ENCODE measurements at places on chromosomes 6 and 20.

DNA sequence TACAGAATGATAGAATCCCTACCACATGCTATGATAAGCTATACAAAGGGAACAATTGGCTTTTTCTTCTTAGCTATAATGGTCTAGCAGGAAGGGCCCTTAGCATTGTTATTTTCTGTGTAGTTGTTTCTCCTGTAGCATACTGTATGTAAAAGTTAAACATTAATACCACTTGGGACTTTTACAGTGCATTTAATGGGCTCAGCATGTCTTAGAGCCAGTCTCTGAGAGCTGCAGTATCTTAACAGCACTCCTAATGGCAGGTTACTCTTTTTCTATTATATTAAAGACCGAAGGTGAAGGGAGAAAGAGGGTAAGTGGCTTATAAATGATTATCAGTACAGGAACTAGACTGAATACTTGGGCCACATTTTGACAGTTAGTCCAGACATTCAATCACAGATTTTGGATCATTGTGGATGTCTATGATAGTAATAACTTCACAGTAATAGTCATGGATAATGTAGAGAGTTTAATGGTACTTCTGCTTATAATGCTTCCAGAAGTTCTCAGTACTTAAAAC lies 290.7 kb downstream of the PHF3 start:
- no peaks in the 10 kb centered on the region for H3K36me3 ChIP-seq
- no peaks in the 10 kb centered on the region for H3K27me3 ChIP-seq
- H3K27ac ChIP-seq: peak overlapping the region; percentile 69
- H3K4me1 ChIP-seq: peaks cover 15% of the 10 kb centered on the region
- DNase-seq: no peak

DNA sequence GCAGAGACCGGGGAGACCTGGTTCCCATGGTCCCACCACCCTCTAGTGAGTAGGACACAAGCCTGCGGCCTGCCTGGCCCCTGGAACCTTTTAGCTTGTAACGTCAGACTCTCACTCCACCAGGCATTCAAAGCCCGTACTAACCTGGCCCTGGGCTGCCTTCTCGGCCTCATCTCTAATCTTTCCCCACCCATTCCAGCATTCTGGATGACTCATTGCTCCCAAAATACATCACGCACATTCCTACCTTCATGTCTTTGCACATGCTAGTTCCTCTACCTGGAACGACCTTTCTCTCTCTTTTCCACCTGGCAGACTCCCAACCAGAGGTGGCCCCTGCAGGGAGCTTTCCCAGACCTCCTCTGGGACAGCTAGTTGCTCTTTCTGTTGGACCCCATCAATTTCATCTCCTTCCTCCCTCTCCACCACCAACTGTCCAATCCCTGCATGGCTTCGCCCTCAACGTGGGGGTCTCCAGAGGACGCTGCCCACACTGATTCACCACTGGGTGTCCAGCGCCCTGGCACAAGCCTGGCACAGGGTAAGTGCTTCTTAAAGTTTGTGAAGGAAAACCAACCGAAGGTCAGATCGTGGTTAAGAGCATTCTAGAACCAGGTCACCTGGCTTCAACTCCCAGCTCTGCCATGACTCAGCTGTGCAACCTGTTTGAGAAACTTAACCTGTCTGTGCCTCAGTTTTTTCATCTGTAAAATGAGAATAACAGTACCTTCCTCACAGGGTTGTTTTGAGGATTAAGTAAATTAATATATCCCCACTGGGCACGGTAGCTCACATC lies 35.2 kb downstream of the JPH2 start:
- H3K4me1 ChIP-seq: no peaks in the 10 kb centered on the region
- no peaks in the 10 kb centered on the region for H3K36me3 ChIP-seq
- no peak overlapping the region for H3K4me3 ChIP-seq
- H3K27ac ChIP-seq: no peak overlapping the region
- no peak for DNase-seq
- H3K27me3 ChIP-seq: no peaks in the 10 kb centered on the region

- H3K27ac ChIP-seq: no peak overlapping the region
- peaks cover 28% of the 10 kb centered on the region for H3K36me3 ChIP-seq
- DNase-seq: no peak
- H3K4me1 ChIP-seq: no peaks in the 10 kb centered on the region
Measured at GRCh38 chr20:58909585-58909984, 57.1 kb downstream of the GNAS start.

- no peaks in the 10 kb centered on the region for H3K36me3 ChIP-seq
- no peak overlapping the region for H3K27ac ChIP-seq
- H3K4me1 ChIP-seq: no peaks in the 10 kb centered on the region
- no peak for DNase-seq
Measured at GRCh38 chr20:47672166-47672565, 113.1 kb downstream of the SULF2 start.

DNA sequence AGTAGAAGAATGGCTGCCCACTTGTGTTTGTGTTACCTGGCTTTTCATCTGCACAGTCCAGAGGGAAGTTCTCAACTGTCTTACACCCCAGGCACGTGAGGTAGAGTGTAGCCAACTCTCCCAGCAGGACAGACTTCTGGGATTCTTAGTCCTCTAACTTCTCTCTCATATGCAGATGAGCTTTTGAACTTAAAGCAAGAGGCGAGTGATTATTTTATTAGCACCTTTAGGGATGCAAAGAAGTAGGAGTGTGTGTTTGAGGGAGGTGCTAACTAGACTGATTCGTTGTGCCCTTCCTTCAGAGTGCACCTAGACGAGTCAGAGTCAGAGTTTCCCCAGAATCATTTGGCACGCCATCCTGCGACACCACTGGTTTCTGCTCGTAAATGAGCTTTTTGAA lies 10.8 kb downstream of the CDYL start:
- no peaks in the 10 kb centered on the region for H3K36me3 ChIP-seq
- peaks cover 4% of the 10 kb centered on the region for H3K4me1 ChIP-seq
- H3K27ac ChIP-seq: no peak overlapping the region
- DNase-seq: no peak
- H3K4me3 ChIP-seq: no peak overlapping the region

- no peak overlapping the region for H3K4me3 ChIP-seq
- no peaks in the 10 kb centered on the region for H3K27me3 ChIP-seq
- H3K4me1 ChIP-seq: no peaks in the 10 kb centered on the region
- DNase-seq: no peak
- no peak overlapping the region for H3K27ac ChIP-seq
Measured at GRCh38 chr6:103409475-103409874, 1450.2 kb downstream of the HACE1 start.

- H3K36me3 ChIP-seq: no peaks in the 10 kb centered on the region
- H3K4me3 ChIP-seq: no peak overlapping the region
- DNase-seq: no peak
- no peaks in the 10 kb centered on the region for H3K27me3 ChIP-seq
Measured at GRCh38 chr6:89452281-89452680, 19.3 kb downstream of the ANKRD6 start.

GRCh38 chr20:34791289-34792020 lies 34.0 kb downstream of the NCOA6 start:
- peaks cover 8% of the 10 kb centered on the region for H3K36me3 ChIP-seq
- no peak for DNase-seq
- H3K4me3 ChIP-seq: no peak overlapping the region
- H3K27me3 ChIP-seq: no peaks in the 10 kb centered on the region
- no peaks in the 10 kb centered on the region for H3K4me1 ChIP-seq
- H3K27ac ChIP-seq: no peak overlapping the region

DNA sequence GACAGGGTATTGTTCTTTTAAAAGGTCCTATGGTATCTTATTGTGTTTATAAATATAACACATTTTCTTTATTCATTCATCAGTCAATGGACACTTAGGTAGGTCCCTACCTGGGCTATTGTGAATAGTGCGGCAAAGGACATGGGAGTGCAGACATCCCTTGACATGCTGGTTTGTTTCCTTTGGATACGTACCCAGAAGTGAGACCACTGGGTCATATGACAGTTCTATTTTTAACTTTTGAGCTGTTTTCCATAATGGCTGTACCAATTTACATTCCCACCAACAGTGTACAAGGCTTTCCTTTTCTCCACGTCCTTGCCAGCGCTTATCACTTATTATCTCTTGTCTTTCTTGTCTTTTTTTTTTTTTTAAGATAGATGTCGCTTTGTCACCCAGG lies 627.5 kb downstream of the PRKN start:
- no peak for DNase-seq
- no peaks in the 10 kb centered on the region for H3K27me3 ChIP-seq
- no peak overlapping the region for H3K4me3 ChIP-seq
- H3K36me3 ChIP-seq: no peaks in the 10 kb centered on the region
- no peaks in the 10 kb centered on the region for H3K4me1 ChIP-seq

- no peak overlapping the region for H3K4me3 ChIP-seq
- H3K4me1 ChIP-seq: peaks cover 8% of the 10 kb centered on the region
- H3K27me3 ChIP-seq: no peaks in the 10 kb centered on the region
- no peaks in the 10 kb centered on the region for H3K36me3 ChIP-seq
- no peak overlapping the region for H3K27ac ChIP-seq
Measured at GRCh38 chr6:144922120-144922722, 637.1 kb downstream of the UTRN start.

- DNase-seq: no peak
- H3K36me3 ChIP-seq: no peaks in the 10 kb centered on the region
- H3K4me1 ChIP-seq: no peaks in the 10 kb centered on the region
- no peaks in the 10 kb centered on the region for H3K27me3 ChIP-seq
- H3K27ac ChIP-seq: no peak overlapping the region
Measured at GRCh38 chr6:112065426-112065986, 11.6 kb downstream of the CCN6 start.

DNA sequence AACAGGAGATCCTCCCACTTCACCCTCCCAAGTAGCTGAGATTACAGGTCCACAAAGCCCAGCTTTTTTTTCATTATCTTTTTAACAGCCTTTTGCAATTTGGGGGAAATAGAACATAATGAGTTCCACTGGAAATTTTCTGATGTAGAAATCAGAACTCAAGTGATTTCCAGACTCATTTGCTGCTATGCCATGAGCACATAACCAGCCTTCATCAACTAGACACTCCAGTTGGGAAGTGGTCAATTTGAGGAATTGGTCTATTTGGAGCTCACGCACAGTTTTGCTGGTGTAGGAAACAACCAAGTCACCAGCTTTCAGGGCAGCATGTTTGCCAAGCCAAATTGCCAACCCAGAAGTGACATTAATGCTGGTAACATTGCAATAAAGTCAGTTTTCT lies 86.7 kb downstream of the MAFB start:
- H3K27me3 ChIP-seq: no peaks in the 10 kb centered on the region
- no peak overlapping the region for H3K27ac ChIP-seq
- no peak overlapping the region for H3K4me3 ChIP-seq
- H3K36me3 ChIP-seq: no peaks in the 10 kb centered on the region
- no peaks in the 10 kb centered on the region for H3K4me1 ChIP-seq

GRCh38 chr6:45472382-45472781 lies 94.6 kb upstream of the SUPT3H start:
- H3K4me3 ChIP-seq: no peak overlapping the region
- no peaks in the 10 kb centered on the region for H3K4me1 ChIP-seq
- DNase-seq: no peak

GRCh38 chr6:7991536-7991935 lies 72.7 kb downstream of the BLOC1S5 start:
- no peaks in the 10 kb centered on the region for H3K27me3 ChIP-seq
- no peaks in the 10 kb centered on the region for H3K4me1 ChIP-seq
- H3K36me3 ChIP-seq: no peaks in the 10 kb centered on the region
- DNase-seq: no peak
- H3K4me3 ChIP-seq: no peak overlapping the region

DNA sequence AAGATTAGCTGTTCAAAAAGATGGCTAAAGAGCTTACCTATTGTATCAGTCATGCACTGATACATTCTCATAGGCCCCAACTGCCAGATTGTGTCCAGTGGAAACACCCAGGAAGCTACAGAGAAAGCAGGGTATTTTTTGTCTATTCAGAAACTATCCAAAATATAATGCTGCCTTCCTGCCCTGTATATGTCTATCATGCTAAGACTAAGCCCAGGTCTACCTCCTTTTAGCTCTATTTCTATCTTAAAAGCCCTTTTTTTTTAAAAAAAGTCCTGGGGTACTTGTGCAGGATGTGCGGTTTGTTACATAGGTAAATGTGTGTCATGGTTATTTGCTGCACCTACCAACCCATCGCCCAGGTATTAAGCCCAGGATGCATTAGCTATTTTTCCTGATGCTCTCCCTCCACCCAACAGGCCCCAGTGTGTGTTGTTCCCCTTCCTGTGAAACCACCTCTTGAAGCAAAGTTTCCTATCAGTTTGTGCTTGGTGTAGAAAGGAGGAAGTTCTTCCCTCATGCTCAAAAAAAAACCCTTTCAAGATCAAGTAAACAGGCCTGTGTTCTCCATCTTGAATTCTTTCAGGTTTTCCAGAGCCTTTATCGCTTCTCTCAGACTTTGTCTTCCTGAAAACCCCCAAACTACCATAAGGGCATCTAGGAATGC lies 514 bp downstream of the DEFB129 start:
- DNase-seq: no peak
- peaks cover 2% of the 10 kb centered on the region for H3K27me3 ChIP-seq
- H3K4me1 ChIP-seq: no peaks in the 10 kb centered on the region
- H3K4me3 ChIP-seq: no peak overlapping the region

DNA sequence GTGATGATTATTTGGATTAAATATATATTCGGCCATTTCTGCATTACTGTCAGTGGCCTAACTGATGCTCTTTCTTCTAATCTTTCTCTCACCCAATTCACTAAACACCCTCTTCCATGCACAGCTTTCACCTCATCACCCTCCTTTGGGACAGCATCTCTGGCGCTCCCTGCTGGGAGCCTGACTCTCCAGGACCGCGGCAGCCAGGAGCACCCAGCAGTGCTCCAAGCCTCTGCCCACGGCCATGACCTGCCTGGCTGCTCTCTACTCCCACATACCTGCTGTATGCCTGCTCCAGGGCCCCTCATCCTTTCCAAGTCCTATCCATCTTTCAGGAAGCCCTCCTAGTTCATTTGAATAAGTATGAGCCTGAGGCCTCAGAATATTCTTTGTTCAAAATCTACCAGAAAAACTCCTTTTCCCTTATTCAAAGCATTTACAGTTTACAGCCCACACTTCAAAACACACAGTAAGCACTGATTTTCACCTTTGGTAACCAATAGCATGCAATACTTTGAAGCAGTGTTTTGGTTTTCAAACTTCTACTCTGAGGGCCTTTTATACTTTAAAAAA lies 15.2 kb downstream of the CTCFL start:
- no peaks in the 10 kb centered on the region for H3K27me3 ChIP-seq
- H3K36me3 ChIP-seq: no peaks in the 10 kb centered on the region
- H3K4me1 ChIP-seq: peaks cover 2% of the 10 kb centered on the region
- no peak overlapping the region for H3K4me3 ChIP-seq

DNA sequence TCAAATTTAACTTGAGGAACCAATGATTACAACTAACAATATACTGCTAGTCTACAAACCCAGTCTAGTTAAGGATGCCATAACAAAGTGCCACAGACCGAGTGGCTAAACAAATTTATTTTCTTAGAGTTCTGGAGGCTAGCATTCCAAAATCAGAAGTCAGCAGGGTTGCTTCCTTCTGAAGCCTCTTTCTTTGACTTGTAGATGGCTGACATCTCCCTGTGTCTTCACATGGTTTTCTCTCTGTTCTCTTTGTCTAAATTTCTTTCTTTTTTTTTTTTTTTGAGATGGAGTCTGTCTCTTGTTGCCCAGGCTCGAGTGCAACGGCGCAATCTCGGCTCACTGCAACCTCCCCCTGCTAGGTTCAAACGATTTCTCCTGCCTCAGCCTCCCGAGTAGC lies 56.1 kb downstream of the NCOA3 start:
- DNase-seq: no peak
- H3K27me3 ChIP-seq: no peaks in the 10 kb centered on the region
- H3K27ac ChIP-seq: peak overlapping the region; percentile 10
- no peak overlapping the region for H3K4me3 ChIP-seq
- H3K36me3 ChIP-seq: no peaks in the 10 kb centered on the region
